RCC 7860 (cell line): ENCODE measurements at places on chromosomes 7 and 10.
A peak's percentile ranks its signal among the peaks of the same experiment; 100 is the strongest.

GRCh38 chr10:11425676-11426075, 185.8 kb downstream of the USP6NL start:
- DNase-seq, result no peak

DNA sequence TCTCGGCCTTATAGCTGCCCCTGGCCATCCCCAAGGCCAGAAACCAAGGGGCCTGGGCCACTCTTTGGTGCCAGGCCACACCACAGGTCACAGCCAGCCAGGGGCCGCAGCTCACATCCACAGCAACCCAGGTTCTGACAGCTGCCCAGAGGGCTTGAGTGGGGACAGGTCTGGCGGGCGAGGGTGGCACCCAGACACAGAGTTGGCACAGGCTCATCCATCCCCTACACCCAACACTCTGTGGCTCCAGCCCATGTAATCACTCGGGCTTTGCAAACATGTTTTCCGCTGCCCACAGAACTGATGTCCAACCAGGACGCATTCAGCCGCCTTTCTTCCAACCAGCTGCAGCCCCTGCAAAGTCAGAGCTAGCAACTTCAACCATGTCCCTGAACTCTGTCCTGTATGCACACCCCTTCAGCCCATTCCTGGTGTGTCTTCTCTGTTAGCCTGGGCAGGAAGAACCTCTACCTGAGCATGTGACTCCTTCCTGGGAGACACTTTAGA, 57.7 kb upstream of the PPP2R2D start:
- DNase-seq, result no peak

- no peak for DNase-seq
These were observed 348.7 kb upstream of the NFE2L3 start for GRCh38 chr7:25803117-25803887.

GRCh38 chr7:12314199-12314598, 89.5 kb downstream of the VWDE start:
- no peak for DNase-seq

- peak; percentile 42 for DNase-seq
These were observed 669 bp upstream of the AP5Z1 start for GRCh38 chr7:4774658-4775249.

DNA sequence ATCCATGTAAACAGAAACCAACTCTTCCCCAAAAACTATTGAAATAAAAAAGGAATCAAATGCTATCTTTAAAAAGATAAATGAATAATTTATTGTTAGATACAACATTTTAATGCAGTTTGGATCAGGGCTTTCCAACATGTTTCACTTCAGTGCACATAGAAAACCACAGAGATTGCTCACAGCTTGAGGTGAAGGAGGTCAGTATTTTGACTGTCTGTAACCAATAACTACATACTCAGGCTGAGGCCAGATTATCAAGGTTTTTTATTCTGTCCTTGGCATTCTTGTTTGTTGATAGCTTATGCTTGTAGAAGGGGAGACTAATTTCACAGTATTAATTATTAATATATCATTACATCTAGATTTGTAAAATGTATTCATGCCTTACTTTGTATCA, 195.5 kb downstream of the PRKG1 start:
- peak; percentile 68 for DNase-seq

- DNase-seq, result peak; percentile 61
These were observed 52.8 kb downstream of the ARHGAP22 start for GRCh38 chr10:48551861-48552591.

DNA sequence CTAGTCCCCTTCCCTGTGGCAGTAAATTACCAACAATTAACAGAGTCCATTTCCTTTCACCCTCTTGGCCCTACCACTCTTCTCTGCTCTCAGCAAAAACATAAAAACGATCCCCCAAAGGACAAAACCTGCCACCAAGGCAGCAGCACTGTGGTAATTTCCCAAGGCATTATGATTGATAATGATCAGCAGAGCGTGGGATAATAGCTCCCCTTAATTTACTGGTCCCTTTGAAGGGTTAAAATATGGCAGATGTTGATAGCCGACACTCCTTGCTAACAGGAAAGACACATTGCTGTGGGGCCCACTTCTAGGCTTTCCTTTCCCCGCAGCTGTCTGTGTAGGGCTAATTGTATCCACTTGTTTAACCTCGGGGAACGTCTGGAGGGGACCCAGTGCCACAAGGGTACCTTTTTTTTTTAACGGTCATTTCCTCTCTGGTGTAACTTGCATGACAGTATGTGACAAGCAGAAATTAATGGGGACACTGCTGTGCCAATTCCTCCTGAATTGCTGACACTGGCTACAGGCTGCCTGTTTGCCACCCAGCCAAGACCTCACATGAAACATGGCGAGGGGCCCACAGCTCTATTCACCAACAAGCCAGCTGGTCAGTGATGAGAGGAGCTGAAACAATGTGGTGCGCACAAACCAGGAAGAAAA, 81.3 kb downstream of the CDK6 start:
- DNase-seq, result no peak

DNA sequence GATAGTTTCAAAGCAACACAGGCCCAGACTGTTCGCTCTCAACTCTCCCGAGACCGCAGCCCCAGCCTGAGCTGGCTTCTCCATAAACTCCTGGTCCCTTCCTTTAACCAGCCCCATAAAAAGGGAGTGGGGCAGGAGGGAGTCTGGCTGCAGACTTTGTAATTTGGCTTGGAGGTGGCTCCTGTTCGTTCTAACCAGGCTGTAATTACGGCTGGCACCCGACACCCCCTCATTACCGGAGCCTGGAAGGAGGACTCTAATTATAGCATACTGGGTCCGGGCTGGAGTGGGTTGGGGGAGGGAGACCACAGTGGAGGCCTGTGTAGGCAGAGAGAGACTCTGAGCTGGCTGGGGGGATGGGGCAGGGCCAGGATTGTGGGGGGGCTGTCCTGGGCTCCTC, 49.7 kb downstream of the UNC5B start:
- no peak for DNase-seq

- no peak for DNase-seq
These were observed 60.4 kb downstream of the DNAJB6 start for GRCh38 chr7:157397036-157397720.

DNA sequence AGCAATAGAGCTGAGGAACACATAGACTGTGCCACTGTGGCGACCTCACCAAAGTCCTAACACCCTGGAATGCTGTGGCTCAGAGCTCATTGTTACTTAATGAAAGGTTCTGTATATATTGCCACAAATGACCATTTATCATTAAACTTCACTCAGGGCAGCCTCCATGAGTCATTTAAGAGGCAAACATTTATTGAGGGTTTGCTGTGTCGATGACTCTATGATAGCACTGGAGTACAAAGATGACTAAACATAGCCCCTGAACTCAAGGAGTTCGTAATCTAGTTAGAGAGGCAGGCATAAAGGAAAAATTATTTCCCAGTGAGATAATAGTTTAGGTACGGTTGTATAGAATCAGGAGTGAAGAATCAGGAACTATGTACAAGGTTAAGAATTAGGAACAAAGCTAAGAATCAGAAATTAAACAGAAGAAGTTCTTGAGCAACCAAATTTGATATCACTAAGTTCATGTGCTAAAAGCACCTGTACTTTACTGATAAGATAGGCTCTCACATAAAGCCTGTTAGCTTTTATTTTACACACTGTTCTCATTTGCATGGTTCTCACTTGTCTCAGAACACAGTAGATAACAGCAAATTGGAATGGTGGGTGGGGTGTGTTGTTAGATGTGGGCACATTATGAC, 7.9 kb downstream of the ENTPD7 start:
- DNase-seq, result peak; percentile 93

GRCh38 chr7:31059551-31059950, 7.4 kb downstream of the ADCYAP1R1 start:
- no peak for DNase-seq

- no peak for DNase-seq
These were observed 101.9 kb downstream of the DGKB start for GRCh38 chr7:14800664-14801063.
